NCI-H524 (cell line): ENCODE measurements at places on chromosomes 3 and 15.

DNA sequence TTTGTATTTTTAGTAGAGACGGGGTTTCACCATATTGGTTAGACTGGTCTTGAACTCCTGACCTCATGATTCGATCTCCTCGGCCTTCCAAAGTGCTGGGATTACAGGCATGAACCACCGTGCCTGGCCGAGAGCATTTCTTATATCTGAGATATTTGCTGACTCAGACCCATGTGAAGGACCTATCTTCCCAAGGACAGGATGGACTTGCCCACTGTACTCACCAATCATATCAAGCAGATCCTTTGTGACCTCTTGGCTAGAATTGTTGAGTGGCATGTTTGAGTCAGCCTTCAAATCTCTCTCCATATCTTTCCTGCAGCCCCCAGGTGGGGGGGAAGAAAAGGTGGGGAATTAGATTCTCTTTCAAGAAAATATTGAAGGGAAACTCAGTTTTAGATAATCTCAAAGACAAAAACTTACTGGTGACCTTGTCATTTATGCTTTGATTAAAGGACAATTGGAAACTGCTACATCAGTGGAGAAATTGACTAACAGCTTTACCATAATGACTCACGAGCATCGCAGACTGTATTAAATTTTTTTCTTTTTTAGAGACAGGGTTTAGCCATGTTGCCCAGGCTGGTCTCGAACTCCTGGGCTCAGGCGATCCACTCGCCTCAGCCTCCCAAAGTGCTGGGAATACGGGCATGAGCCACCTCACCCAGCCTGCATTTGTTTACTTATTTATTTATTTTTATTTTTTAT is 3.1 kb downstream of the C3orf62 start:
- no peak for DNase-seq

GRCh38 chr15:91776104-91776503 is 77.4 kb upstream of the SLCO3A1 start:
- no peak for DNase-seq

DNA sequence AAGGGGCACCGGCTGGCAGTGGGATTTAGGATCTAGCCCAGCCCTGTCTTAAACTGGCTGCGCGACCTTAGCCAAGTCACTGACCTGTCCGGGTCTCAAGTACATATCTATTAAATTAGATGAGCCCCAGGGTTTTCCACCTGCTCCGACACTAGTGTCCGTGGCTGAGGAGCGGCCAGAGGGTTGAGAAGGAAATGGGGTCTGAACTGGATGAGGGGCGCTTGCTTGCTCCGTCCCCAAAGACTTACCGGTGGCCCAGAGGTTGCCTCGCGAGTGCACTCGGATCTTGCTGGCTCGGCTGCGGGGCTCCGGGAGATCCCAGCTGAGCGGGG is 285 bp downstream of the NMB start:
- DNase-seq = no peak

GRCh38 chr15:67000896-67001295 is 64.5 kb upstream of the SMAD3 start:
- DNase-seq = no peak

GRCh38 chr3:12046406-12046805 is 42.2 kb downstream of the SYN2 start:
- DNase-seq = peak; percentile 14

DNA sequence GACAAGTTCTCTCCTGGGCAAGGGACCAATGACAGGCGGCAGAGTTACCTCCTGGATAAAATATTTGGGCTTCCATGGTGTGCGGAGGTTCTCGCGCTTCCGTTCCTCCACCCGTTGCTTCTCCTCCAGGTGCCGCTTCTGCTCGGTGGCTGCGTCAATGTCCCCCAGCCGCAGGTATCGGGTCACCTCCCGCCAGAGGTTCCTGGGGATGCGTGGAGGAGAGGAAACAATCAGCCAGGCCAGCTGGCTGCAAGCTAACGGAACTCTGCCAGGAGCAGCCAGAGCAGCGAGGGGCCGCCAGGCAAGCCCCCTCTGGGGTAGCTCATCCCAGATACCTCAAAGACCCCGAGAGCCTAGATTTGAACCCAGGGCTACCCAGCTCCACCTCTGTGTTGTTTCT is 131.3 kb downstream of the STT3B start:
- DNase-seq = no peak

- DNase-seq = no peak
These were observed 389 bp downstream of the ARPC4 start for GRCh38 chr3:9793161-9793781.

DNA sequence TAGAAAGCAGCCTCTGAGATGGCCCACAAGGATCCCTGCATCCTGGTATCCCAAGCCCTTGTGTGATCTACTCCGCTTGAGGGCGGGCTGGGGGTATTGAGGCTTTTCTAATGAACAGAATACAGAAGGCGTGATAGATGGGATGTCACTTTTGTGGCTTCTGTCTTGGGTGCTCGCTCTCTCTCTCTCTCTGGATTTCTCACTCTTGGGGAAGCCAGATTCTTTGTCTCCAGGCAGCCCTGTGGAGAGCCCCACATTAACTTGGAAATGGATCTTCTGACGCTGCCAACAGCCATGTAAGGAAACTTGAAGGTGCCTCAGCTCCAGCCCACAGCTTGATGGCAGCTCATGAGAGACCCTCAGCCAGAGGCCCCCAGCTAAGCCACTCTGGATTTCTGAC is 26.9 kb upstream of the SEC62 start:
- DNase-seq = no peak

DNA sequence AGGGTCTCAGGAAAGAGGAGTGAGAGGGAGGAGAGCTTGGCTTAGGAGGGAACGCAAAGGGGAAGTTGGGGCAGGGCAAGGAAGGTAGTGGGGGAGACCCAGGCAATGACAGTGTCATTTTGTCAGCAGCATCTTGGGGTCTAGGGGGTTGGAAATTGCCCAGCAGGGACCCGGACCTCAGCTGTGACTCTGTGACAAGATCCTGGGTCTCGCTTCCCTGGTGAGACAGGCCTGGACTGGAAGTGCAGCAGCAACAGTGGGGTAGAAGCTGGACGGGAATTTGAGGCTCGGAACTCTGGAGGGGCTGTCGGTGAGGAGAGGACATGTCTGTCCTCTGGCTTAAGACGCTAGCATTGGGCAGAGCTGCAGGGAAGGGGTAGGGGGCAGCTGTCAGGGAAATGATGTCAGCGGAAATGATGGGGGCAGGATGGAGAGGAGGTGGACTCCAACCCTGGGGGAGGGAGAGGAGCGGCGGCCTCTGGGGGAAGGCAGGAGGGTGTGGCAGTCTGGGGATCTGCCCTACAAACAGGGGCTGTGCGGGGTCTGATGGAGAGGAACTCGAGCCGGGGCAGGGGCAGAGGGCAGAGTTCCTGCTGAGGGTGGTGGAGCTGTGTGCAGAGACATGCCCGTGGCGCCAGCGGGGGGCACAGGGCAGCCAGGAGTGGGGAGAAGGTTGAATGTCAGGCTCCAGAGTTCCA is 12.3 kb downstream of the ANPEP start:
- no peak for DNase-seq

DNA sequence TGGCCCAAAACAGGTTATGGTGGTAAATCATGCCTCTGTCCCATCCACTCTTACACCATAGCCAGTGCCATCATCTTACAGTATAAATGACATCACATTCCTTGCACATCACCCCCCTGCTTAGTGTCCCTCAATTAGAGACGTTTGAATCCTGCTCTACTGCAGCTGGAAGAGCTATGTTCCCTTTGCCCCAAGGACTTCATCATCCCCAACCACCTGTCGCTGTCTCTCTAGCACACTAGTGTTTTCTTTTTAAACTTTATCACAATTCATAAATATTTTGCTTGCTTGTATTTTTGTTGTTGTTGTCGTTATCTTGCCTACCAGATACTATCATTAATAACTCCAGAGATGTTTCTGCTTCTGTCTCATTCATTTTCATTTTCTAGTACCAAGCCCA is 28.7 kb downstream of the SPTSSB start:
- DNase-seq = no peak

GRCh38 chr3:184306341-184306972 is 7.4 kb downstream of the PSMD2 start:
- DNase-seq = no peak

DNA sequence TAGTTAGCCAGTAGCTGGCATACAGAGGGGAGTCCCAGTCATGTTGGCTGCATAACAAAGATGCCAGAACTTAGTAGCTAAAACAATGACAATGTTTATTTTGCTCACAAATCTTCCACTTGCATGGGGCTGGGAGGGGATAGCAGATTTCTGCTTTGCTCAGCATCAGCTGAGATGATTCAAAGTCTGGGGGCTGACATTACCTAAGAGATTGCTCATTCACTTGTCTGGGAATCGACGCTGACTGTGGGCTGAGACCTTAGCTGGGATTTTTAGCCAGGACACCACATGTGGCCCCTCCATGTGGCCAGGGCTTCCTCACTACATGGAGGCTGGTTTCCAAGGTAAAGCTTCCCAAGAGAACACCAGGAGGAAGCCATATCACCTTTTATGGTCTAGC is 12.7 kb upstream of the CFAP100 start:
- DNase-seq = no peak

GRCh38 chr3:49513494-49514124 is 40.7 kb upstream of the BSN start:
- DNase-seq = no peak

DNA sequence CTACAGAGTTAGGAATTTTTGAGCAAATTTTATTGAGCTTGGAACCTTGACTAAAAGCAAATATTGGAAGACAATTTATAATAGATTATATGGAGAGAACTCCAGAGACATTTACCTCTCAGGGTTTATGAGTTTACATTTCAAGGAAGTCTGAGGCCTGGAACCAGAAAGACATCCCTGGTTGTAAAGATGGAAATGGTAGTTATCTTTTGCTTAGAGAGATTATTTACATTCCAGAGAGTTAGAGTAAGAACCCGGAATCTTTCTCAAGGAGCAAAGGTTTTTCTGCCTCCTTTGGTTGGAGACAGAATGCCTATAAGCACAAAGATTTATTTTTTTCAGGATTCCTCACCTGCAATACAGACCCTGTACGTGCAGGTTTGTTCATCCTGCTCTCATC is 458.1 kb downstream of the TBL1XR1 start:
- DNase-seq = no peak

GRCh38 chr15:67879440-67880129 is 39.7 kb upstream of the RNU6-1 start:
- DNase-seq = no peak

- DNase-seq = no peak
These were observed 35.7 kb downstream of the SQOR start for GRCh38 chr15:45670511-45670910.

DNA sequence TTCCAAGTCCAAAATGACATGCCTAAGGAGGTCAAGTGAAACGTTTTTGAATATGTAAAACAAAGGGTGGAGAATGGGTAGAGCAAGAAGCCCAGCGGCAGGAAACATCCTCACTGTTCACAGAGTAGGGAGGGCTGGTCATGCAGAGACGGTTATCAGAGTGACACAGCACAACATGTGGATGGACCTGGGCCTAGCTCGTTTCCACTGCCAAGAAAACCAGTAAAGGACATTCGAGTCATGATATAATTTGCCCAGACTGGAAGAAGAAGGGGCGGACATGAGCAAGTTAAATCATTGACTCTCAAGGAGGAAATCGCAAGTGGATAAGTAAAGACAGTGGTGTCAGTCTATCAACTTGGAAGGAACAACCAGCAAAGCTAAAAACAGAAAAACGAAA is 89.3 kb downstream of the LRIG1 start:
- no peak for DNase-seq

DNA sequence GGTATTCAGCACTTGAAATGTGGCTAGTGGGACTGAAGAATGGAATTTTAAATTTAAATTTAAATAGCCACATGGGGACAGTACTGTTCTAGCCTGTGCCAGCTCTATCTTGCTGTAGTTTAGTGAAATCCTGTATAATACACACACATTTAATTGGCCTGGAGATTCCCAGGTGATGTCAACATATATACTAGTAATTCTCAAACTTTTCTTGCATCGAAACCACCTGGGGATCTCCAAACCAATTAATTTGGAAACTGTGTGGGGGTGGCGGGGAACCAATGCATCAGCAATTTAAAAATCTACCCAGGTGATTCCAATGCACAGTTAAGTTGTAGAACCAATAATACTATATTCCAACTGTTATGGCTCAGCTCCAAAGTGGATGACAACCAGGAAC is 228.9 kb upstream of the MRPL3 start:
- DNase-seq = no peak

- peak; percentile 76 for DNase-seq
These were observed 96.0 kb downstream of the LRRK1 start for GRCh38 chr15:101014921-101015841.

- no peak for DNase-seq
These were observed 2.9 kb downstream of the PXK start for GRCh38 chr3:58335652-58335947.

DNA sequence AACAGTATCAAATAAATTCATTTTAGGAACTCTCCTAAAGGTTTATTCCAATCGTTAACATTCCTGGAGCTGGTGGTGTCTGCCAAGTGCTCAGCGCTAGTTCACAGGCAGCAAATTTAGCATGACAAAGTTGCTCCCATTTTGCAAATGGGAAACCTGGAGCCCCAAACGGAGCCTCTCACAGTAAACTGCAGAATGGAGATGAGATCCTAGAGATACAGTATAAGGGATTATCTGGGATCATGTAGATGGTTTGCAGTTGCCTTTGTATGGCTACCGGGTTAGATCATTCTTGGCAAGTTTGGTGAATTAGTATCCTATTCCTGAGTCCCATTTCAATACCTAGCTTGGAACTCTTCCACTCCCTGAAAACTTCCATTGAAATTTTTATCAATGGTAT is 173.7 kb downstream of the CDIN1 start:
- no peak for DNase-seq

GRCh38 chr3:186953011-186953487 is 22.7 kb downstream of the ST6GAL1 start:
- no peak for DNase-seq

DNA sequence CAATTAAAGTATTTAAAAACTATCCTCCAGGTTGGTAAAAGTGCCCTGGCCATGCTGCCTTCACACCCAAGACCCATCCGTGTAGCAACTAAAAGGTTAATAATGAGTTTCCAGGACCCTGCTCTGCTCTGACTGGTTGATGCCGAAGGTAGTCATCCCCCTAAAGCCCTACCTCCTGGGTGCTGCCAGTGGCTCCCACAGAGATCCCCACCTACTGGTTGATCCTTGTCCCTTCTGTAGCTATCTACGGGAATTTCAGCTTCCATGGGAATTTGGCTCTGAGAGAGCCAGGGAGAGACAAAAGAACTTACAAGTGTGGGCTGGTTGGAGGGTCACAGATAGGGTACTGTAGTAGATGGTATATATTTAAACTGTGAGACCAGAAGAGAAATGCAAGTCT is 110.6 kb upstream of the NANOGP8 start:
- DNase-seq = no peak

DNA sequence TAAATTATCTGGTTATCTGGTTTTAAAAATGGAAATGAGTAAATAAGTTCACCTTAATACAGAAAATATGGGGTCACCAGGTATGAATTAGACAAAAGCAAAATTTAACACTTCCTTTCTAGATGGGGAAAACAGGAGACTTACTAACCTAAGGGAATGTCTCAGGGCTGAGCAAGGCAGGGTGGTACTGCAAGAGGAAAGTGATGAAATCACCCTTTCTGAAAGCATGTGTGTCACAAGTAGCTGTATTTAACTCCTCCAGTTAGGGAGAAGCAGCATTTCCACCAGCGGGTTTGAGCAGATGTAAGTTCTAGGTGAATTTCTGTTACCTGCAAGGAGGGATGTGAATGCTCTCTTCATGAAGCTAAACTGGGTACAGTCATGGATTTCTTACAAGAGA is 629.1 kb downstream of the MECOM start:
- DNase-seq = no peak
